Psoas muscle (tissue), 8 donors: ENCODE measurements at places on chromosomes 12 and 14. TPM values are rescaled to one million over a fixed set of nuclear protein-coding genes. Genes with fewer than 3 reads are reported as not detected.

- DNase-seq = no peak
- no peak overlapping the region for H3K27ac ChIP-seq
- H3K36me3 ChIP-seq = peaks cover 41% of the 10 kb centered on the region
- no peaks in the 10 kb centered on the region for H3K27me3 ChIP-seq
These were observed 9.5 kb downstream of the ZNF891 start for GRCh38 chr12:133120385-133121191.

The SETD1B gene
- 10.9 TPM for total RNA-seq

The TMCC3 gene
- total RNA-seq = 34.7 TPM

The SOAT2 gene
- not detected for total RNA-seq

DNA sequence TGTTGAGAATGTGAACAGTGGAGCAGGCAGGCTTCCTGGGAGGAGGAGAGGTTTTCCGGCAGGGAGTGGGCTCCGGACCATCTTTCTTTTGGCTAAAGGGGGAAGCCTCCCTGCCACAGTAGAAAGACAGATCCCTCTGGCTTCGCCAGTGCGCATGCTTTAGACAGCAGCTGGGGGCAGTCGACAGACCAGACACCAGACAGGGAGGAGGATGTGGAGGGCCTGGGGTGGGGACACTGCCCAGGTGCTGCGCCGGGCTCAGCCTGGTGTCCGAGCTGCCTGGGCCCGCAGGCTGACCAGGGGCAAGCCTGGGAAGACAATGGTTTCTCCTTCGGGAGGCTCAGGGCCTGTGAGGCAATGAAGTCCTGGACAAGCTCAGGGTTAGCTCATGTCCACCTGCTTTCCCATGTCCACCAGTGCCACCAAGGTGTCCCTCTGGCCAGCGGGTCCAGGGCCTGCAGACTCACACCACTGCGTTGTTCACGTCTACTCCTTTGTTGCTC lies 67.3 kb downstream of the PRIMA1 start:
- no peak overlapping the region for H3K27ac ChIP-seq
- H3K4me3 ChIP-seq = no peak overlapping the region
- no peaks in the 10 kb centered on the region for H3K27me3 ChIP-seq
- DNase-seq = no peak

DNA sequence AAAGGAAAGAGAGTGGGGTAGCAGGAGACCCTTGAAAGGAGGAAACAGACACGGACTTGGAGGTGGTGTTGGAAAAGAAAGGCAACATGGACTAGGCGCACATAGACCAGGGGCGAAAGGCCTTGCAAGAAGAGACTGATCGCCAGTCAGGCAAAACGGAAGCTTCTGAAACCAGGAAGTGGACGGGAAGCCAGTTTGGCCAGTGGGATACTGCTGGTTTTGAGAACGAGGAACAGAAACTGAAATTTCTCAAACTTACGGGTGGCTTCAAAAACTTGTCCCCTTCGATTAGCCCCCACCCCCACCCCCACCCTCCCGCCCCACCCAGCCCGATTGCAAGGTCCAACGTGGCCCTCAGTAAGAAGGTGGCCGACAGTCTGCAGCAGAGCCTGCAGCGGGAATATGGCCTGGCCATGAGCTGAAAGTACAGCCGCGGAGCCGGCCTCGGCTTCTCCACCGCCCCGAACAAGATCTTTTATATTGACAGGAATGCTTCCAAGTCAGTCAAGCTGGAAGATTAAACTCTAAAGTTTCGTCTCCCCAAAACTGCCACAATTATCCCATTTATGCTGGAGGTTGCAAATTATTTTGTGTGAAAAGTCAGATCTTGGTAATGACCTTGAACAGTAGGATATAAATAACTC lies 364.7 kb downstream of the BCAT1 start:
- no peaks in the 10 kb centered on the region for H3K27me3 ChIP-seq
- DNase-seq = no peak
- no peak overlapping the region for H3K4me3 ChIP-seq

GRCh38 chr14:39091716-39092115 lies 11.3 kb downstream of the SEC23A start:
- peaks cover 93% of the 10 kb centered on the region for H3K36me3 ChIP-seq
- no peaks in the 10 kb centered on the region for H3K4me1 ChIP-seq
- H3K27ac ChIP-seq = no peak overlapping the region
- no peak for DNase-seq
- no peak overlapping the region for H3K4me3 ChIP-seq
